ENCODE measurements at places on chromosomes 7 and 10.

DNA sequence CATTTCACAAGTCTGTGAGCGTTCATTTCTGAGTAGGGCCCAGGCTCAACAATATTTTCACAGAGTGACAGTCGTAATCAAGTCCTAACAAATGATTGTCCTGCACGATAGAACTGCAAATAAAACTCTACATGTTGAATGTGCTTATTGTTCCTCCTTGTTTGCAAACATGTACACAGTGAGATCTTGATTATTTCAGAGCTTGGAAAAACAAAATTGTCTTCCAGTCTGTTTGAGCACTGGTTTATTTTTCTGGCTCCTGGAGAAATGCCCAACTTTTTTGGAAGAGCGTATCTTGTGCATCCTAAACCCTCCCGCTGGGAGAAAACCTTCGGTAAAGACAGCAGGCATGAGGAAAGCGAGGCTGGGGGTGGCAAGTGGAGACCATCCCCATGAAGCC is 91.1 kb downstream of the TEX36 start:
- DNase-seq: no peak

DNA sequence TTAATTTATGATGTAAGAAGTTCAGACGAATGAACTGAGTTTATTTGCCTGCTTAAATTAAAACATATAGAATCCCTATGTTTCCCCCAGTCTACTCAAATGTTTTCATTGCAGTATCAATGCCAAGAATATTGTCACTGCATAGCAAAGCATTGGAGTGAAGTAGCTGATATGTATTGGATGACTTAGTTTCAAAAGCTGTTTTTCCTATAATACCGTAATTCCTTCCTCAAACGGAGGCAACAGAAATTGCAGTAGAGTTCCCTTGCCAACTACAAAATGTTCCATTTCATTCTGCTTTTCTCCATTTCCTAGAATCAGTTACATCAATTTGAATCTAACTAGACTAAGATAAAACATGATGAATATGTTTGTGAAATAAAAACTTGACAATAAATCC is 174.1 kb downstream of the CNTNAP2 start:
- DNase-seq: no peak

DNA sequence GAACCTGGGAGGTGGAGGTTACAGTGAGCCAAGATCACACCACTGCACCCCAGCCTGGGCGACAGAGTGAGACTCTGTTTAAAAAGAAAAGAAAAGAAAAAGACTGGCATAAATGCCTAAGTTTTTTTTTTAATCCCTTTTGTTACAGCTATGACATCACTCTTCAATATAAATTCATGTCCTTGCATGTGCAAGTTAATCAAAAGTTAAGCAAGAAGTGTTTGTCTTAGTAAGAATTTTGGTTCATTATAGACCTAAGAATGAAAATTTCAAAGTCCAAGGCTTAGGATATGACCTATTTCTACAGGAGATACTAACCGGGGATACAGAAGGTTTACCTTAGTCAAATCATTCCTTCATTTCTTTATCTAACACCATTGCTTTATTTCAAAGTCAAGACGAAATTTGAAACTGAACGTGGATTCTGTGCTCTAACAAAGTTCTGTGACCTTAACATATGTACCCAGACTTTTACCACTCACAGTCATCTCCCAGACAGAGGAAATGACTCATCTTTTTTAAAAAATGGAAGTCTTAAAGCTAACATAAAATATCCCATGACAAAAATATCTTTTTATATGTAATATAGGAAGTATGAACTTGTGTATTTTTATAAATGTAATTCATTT is 29.3 kb upstream of the ITGB8 start:
- DNase-seq: no peak

- DNase-seq: no peak
These were observed 32.1 kb upstream of the GNA12 start for GRCh38 chr7:2876031-2876731.

GRCh38 chr10:97542169-97543024 is 30.2 kb upstream of the ANKRD2 start:
- DNase-seq: no peak

DNA sequence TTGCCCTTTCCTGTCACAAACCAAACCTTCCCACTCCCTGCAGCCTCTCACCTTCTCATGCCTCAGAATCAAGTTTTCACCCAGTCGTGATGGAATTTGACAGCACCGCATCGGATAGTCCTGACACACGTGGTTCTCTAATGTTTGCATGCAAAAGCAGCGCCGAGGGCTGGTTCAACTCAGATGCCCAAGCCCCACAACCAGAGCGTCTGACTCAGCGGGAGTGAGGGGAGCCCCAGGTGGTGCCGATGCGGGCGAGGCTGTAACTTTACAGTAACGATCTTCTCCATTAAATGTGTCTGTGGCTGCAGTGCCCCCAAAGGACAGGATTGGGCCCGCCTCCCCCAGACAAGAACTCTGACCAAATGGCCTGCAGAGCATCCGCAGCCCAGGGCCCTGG is 284.5 kb downstream of the CELF2 start:
- DNase-seq: no peak

DNA sequence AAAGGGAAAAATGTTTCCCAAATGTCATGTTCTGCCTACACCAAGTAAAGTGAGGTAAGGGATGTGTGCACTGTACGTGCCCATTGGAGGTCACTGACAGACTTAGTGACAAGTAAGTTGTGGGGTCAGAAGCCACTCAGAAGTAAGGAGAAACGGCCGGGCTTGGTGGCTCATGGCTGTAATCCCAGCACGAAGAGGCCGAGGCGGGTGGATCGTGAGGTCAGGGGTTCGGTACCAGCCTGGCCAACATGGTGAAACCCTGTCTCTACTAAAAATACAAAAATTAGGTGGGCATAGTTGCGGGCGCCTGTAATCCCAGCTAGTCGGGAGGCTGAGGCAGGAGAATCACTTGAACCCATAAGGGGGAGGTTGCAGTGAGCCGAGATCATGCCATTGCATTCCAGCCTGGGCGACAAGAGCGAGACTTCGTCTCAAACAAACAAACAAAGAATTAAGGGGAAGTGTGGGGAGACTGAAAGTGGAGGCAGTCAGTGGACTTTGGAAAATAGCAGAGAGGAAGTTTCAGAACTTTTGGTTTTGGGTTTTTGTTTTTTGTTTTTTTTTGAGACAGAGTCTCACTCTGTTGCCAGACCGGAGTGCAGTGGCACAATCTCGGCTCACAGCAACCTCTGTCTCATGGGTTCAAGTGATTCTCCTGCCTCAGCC is 114.8 kb downstream of the WDFY4 start:
- DNase-seq: no peak

GRCh38 chr10:49746626-49747302 is 15.4 kb downstream of the OGDHL start:
- DNase-seq: no peak

DNA sequence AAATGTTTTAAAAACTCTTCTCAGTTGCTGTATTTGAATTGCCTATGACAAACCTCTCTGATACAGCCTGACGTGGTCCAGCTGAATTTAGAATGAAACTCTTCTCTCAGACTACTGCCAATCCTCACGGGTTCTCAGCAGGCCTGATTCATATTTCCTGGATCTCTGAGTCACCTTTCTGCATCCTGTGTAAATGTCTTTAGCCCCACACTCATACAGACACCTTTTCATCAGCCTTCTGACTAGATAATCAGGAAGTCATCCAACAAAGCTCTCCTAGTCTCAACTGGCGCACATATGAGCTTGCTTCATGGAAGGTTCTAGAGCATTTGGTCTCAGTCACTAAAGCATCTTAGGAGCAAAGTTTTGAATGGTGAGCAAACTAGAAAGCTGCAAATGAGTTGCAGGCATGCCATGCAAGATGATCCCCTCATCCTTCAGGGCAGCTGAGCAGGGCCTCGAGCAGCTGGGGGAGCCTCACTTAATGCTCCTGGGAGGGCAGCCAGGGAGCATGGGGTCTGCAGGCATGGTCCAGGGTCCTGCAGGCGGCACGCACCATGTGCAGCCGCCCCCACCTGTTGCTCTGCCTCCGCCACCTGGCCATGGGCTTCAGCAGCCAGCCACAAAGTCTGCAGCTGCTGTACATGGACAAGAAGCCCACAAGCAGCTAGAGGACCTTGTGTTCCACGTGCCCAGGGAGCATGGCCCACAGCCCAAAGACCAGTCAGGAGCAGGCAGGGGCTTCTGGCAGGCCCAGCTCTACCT is 182.8 kb downstream of the ARHGAP12 start:
- DNase-seq: no peak

DNA sequence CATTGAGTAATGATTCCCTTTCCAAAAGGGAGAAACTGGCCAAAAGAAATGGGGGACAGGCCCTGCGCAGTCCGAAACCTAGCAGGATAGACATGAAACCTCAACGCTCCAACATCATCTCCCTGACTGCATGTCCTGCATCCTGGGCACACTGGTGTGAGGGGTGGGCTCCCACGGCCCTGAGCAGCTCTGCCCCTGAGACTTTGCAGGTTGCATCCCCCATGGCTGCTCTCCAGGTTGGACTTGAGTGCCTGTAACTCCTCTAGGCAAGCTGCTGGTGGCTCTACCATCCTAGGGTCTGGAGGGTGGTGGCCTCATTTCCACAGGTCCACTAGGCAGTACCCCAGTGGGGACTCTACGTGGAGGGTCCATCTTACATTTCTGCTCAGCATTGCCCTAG is 16.3 kb upstream of the CRYGN start:
- no peak for DNase-seq

DNA sequence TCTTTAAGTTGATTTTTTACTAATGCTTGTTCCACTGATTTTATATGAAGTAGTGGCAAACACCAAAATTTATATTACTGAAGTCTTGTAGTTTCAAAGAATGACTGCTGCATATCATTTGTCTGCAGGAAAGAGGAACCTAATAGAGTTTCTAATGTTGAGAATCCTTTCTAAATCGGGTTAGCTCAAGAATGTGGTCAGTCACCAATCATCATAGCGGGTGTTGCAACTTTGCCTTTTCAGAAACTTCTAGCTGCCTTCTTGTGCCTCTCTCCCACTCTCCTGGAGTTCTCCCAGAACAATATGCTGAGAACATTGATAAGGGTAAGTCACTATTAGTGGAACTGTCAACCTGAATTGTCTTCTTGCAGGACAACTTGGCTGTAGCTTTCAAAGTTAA is 524.8 kb upstream of the SORCS1 start:
- DNase-seq: no peak

DNA sequence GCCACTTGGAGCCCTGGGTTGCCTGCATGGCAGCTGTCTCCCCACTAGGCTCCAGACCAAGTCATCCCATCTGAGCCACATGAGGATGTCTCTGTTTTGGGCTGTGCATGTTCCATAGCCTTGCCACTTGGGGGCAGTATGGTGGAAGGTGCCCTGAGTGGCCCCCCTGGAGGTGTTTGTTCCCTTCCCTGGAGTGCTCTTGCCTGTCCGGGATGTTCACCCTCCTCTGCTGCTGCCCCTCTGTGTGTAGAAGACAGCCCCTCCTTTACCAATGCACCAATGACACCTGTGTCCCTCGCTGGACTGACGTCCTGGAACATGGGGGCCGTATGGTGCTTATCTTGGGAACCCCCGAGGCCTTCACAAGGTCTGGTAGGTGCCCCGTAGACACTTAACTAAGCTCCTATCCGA is 100.2 kb downstream of the ACTR3B start:
- DNase-seq: peak; percentile 14

GRCh38 chr10:65847436-65848230 is 1078.2 kb upstream of the LRRTM3 start:
- no peak for DNase-seq

- DNase-seq: no peak
These were observed 42.3 kb downstream of the ENTPD1 start for GRCh38 chr10:95798096-95798855.
